ENCODE measurements at places on chromosomes 11 and 22.

DNA sequence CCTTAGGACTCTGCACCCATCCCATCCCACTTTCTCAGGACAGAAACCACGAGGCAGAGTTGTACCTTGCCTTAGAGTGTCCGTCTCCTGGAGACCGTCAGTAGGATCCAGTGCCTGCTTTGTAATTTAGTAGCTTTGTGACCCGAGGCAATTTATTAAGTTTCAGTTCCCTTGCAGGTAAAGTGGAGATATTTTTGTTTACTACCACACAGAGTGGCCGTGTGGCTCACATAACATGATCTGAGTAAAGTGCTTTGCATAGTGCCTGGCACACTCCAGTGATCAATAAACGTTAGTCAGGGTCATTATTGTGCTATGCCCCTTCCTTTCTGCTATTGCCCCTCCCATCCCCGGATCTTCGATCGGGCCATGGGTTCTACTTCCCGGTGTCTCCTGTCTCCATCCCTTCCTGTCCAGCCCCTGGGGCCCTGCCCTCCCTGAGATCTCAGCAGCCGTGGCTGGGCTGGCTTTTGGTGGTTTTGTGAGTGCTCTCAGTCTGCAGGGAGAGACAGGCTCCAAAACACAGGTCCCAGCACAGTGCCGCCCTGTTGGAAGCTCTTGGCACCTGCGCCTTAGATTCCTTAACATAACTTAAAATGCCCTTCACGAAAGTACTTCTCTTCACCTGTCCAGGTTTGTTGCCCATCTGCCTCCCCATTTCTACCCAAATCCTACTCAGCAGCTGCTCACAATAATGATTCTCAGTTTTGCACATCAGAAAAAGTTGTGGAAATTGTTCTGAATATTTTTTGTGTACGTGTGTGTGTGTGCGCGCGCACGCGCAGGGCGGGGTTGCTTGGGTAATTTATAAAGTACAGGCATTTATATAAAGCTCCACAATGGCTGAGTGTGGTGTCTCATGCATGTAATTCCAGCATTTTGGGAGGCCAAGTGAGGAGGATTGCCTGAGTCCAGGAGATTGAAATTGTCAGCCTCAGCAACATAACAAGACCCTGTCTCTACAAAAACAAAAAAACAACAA is 753.7 kb downstream of the NTM start:
- no peak for DNase-seq

DNA sequence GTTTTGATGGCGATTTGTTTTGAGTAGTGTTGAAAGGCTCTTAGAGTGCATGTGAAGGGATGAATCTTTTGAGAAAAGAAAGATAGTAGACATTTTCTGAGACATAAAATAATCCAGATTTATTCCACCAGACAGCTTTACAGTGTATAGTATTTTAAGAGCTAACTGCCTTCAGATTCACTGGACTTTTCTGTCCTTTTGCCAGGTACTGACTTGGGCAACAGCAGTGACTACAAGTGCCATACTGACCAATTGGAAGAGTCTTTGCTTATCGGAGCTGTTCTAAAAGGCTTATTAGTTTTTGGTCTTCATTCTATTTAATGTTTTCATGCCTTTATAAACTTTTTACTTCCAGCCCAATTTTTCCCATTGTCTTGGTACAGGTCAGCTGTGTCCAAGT is 32.5 kb downstream of the RTN3 start:
- DNase-seq = no peak

- no peak for DNase-seq
Measured at GRCh38 chr11:126181939-126182730, 29.3 kb downstream of the RPUSD4 start.

GRCh38 chr11:34339149-34340064 is 18.4 kb downstream of the ABTB2 start:
- DNase-seq = no peak

DNA sequence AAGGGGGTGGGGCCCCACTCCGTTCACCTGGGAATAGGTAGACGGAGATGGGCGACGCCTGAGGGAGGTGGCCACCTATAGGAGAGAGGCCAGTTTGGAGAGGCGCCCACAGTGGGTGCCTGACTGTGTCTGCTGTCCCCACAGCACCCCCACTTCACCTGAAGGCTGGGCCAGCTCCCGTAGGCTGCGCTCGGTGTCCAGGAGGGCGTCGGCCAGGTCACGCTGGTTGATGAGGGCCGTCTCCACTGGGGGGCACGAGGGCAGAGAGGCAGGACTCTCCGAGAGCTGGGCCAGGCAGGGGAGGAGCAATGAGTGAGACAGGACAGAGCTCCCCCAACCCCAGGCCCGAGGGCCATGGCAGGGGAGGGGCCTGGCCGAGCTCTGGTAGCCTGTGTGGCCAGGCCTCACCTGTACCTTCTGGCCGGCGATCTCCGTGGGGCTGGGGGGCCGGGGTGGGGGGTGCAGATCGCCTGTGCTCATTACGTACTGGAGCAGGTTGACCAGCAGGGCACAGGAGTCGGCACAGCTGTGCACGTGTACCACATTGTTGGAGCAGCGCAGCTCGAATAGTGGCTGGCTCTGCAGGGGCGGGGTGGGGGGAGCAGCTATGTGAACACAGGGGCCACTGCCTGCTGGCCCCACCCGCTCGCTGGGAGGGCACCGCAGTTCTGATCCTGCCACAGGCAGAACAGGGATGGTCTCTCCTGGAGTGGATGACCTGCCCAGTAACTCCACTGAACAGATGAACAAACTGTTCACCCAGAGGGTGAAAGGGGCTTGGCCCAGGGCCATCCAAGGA is 14.7 kb downstream of the ATG2A start:
- DNase-seq = no peak

GRCh38 chr11:98561252-98561651 is 459.5 kb upstream of the CNTN5 start:
- DNase-seq = no peak

- DNase-seq = no peak
Measured at GRCh38 chr11:61491736-61492395, 16.7 kb upstream of the LRRC10B start.

DNA sequence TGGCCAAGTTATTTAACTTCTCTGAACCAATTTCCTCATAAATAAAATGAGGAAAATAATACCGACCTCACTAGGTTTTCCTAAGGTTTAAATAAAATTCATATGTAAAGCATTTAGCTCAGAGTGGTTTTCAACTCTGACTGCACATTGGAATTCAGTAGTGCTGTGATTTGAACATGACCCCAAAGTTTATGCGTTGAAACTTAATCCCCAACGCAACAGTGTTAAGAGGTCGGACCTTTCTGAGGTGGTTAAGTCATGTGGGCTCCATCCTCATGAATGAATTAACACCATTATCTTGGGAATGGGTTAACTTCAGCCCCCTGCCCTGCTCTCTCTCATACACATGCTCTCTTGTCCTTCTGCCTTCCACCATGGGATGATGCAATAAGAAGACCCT is 322.2 kb downstream of the AASDHPPT start:
- DNase-seq = no peak

All from stimulated activated naive CD4-positive, alpha-beta T cell (primary cell).